ENCODE measurements at places on chromosomes 5 and 9. TPM values are rescaled to one million over a fixed set of nuclear protein-coding genes. Genes with fewer than 3 reads are reported as not detected.

- H3K27me3 ChIP-seq, result no peaks in the 10 kb centered on the region
- H3K4me3 ChIP-seq, result no peak overlapping the region
- H3K4me1 ChIP-seq, result peaks cover 7% of the 10 kb centered on the region
- H3K27ac ChIP-seq, result no peak overlapping the region
- no peak for DNase-seq
Observed at GRCh38 chr5:149724884-149725283, 5.2 kb upstream of the PPARGC1B start.

- H3K27me3 ChIP-seq, result no peaks in the 10 kb centered on the region
- no peak overlapping the region for H3K4me3 ChIP-seq
- H3K27ac ChIP-seq, result no peak overlapping the region
- no peaks in the 10 kb centered on the region for H3K36me3 ChIP-seq
- no peaks in the 10 kb centered on the region for H3K4me1 ChIP-seq
Observed at GRCh38 chr9:87223392-87224246, 274.0 kb upstream of the DAPK1 start.

GABRA6 gene
- total RNA-seq, result not detected

ADCY2 gene
- total RNA-seq, result not detected

COL15A1 gene
- not detected for total RNA-seq
